ENCODE measurements at places on chromosomes 3 and 15. TPM values are rescaled to one million over a fixed set of nuclear protein-coding genes. Genes with fewer than 3 reads are reported as not detected.

The ZXDC gene
- 13.3 TPM for polyA plus RNA-seq

The FAM174B gene
- polyA plus RNA-seq = 7.3 TPM

The ACAD9 gene
- polyA plus RNA-seq = 25.6 TPM

The RYK gene
- polyA plus RNA-seq = 24.7 TPM

The REC114 gene
- polyA plus RNA-seq = not detected
